Stimulated activated CD4-positive, alpha-beta T cell treated with anti-CD3 and anti-CD28 coated beads, Interleukin-15, amount 100 ng/mL, for 48 hours (primary cell): ENCODE measurements at places on chromosomes 6 and 20.

DNA sequence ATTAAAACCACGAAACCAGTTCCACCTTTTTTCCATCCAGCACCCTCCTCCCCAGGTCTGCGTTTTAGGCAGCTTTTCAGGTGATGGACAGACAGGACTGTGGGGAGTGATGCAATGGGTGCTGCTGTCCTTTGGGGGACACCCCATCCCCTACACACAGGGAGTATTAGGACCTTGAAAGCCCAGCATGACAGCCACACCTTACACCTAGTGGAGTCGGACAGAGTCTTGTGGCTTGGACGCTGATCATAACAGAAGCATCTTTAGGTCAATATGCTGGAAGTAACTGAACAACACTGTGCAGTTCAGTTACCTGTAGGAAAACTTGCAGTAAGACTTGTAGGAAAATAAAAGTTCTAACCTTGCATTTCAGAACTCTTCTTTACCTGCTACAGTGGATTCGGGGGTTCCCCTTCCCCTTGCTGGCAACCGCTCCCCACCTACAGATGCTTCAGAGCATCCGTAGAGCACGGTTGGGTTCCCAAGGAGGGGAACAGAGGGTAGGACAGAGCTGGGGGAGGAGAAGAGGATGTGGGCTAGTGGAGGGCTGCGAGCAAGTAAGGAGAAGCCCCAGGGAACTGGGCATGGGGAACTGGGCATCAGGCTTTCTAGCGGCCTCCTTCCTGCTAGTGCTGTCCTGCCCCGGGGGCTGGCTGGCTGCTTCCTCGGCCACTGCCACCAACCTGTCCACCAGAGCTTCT lies 31.7 kb downstream of the PLEKHG1 start:
- DNase-seq = no peak

GRCh38 chr20:47196091-47197081 lies 160.1 kb downstream of the ZMYND8 start:
- peak; percentile 57 for DNase-seq

- DNase-seq = no peak
Measured at GRCh38 chr6:167330750-167331149, 5.9 kb downstream of the TTLL2 start.

- no peak for DNase-seq
Measured at GRCh38 chr6:124069230-124069950, 265.7 kb downstream of the NKAIN2 start.

GRCh38 chr20:37875460-37876175 lies 27.3 kb upstream of the VSTM2L start:
- no peak for DNase-seq

DNA sequence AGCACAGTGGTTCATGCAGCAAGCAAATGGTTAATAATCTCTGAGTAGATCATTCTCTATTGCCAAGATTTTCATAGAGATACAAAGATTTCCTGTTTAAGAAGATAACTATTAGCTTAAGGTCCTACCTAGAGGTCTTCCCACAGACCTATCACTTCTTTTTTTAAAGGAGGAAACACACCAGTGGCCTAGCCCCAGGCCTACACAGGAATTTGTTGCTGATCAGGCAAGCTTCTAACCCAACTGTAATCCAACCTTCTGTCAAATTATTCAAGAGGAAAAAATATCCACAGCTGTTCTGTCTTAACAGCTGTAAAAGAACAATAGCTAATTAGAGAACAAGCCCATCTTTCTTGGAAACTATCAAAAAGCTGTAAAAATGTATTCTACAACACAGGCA lies 332.8 kb downstream of the BTBD9 start:
- DNase-seq = no peak

- no peak for DNase-seq
Measured at GRCh38 chr20:48691523-48691922, 136.3 kb downstream of the PREX1 start.

DNA sequence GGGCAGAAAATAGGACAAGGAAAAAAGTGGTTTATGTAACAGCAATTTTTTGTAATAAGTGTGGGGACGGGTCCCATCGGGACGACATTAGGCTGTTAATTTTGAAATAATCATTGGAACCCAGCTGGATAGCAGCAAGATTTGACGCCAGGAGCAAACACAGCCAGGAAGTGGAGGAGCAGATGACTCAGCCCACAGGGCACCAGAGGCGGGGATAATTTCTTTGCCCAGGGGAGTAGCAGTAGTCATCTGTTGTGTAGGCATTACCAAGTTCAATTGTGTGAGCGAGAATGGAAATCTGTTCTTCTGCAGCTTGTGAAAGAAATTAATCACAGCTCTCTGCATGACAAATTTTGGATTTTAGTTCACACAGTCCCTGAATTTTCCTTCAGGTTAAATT lies 22.6 kb upstream of the RIN2 start:
- DNase-seq = no peak

DNA sequence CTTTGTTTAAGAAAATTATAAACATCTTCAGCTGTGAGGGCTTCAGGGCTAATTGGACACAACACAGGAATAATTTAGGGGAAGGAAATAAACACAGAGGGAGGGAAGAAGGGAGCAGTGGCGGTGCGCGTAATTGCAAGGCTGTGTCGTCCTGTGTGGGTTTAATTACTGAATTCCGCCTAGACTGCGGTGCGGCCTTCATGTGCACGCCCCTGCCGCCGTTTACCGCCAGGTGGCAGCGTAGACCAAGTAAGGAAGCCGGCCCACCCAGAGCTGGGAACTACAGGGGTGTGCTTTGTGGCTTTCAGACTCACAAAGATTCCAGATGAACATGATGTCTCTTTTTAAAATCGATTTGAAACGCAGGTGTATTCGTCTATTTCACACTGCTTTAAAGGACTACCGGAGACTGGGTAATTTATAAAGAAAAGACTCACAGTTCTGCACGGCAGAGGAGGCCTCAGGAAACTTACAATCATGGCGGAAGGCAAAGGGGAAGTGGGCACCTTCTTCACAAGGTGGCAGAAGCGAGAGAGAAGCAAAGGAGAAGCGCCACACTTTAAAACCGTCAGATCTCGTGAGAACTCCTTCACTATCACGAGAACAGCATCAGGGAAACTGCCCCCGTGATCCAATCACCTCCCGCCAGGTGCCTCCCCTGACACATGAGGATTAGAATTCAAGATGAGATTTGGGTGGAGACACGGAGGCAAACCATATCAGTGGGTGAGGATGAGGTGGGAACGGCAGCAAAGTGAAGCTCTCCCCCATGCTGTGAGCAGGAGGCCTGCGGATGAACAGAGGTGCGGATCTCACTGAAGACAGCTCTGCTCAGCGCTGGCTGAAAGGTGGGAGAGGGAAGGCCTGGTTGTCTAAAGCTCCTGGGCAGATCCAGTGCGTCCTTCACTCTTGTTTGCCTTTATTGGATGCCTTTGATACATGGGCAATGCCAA lies 222.0 kb upstream of the PDE10A start:
- DNase-seq = peak; percentile 47

DNA sequence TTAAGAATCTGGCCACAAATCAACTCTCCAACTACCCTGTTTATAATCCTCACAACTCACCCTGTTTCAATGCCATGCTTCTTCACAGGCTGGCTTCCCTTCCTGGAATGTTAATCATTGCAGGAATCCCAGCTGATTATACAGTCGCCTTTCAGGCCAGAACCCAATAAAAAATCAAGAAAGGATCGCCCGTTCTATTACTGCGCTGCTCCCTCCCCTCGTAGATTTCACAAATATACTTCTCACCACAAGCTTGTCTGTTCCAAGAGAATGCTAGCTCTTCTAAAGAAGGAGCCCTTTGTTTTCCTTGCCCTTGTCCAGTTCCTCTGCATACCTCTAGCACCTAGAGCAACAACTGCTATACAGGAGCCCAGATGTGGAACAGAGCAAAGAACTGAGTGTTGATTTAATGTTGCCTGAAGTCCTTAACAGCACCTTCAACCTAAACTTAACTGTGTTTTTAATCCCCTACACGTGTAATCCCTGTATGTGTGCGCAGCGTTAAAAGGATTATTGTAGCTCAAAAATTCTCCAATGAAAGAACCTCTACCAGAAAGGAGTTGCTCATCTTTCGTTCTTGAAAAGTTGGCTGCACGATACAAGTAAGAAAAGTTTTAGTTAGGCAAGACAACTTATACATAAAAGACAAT lies 988 bp downstream of the ECHDC1 start:
- DNase-seq = no peak

GRCh38 chr6:159790149-159790955 lies at the start of gene MRPL18:
MRPL18 (plus strand) TSS chr6:159790467; CDS start chr6:159790588, 121 bp downstream.
- peak; percentile 85 for DNase-seq

- no peak for DNase-seq
Measured at GRCh38 chr6:53165293-53165692, 16.7 kb upstream of the GCM1 start.

DNA sequence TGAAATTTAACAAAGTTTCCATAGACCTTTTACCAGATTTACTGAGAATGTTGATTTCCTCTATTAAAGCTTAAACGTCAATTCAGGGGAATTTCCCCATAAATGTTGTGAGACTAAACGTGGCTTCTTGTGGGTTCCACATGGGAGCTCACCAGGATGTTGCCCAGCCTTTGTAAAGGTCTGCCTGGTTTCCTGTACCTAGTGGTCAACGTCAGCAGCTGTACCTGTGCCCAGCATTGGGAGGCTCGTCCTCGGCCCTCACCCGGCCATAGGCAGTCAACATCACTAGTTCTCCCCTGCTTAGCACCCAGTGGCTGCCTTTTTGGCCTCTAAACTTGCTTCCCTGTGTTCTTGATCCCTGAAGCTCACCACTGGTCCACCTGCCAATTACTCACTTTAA lies 22.1 kb upstream of the CD83 start:
- DNase-seq = no peak

DNA sequence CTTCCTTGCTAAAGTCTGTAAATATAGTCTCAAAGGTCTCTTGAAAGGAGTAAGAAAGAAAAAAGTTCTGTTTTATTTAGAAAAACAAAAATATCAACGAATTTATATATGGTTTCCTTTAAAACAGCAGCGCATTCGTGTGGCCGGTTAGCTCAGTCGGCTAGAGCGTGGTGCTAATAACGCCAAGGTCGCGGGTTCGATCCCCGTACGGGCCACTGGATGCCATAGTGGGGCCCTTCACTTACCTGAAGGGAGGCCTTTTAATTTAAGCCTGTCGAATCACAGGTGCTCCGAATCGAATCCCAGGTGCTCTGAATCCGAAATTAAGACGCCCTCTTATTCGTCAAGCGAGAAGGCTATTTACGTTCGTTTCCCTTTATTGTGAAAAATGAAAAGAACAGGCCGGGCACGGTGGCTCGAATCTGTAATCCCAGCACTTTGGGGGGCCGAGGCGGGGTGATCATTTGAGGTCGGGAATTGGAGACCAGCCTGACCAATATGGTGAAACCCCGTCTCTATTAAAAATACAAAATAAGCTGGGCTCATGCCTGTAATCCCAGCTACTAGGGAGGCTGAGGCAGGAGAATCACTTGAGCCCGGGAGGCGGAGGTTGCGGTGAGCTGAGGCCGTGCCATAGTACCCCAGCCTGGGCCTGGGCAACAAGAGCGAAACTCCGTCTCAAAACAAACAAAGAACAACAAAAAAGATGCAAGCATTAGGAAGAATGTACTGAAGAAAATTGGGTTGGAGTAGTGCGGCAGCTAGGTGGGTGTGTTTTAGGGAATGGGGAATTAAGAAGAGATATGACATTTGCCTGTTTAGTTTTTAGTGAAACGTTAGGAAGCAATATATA lies 195.8 kb upstream of the ZNF184 start:
- DNase-seq = peak; percentile 66

DNA sequence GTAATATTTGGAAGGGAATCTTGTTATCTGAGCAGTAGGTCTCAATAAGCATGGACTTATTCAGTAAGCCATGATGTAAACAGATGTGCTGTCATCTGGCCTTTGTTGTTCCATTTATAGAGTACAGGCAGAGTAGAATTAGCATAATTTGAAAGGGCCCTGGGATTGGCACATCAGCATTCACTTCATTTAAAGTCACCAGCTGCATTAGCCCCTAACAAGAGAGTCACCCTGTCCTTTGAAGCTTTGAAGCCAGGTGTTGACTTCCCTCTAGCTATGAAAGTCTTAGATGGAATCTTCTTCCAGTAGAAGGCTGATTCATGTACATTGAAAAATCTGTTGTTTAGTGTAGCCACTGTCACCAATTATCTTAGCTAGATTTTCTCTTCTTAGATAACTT lies 95.9 kb downstream of the ANKRD6 start:
- no peak for DNase-seq

GRCh38 chr20:34753706-34754461 lies 49.7 kb downstream of the TP53INP2 start:
- no peak for DNase-seq

DNA sequence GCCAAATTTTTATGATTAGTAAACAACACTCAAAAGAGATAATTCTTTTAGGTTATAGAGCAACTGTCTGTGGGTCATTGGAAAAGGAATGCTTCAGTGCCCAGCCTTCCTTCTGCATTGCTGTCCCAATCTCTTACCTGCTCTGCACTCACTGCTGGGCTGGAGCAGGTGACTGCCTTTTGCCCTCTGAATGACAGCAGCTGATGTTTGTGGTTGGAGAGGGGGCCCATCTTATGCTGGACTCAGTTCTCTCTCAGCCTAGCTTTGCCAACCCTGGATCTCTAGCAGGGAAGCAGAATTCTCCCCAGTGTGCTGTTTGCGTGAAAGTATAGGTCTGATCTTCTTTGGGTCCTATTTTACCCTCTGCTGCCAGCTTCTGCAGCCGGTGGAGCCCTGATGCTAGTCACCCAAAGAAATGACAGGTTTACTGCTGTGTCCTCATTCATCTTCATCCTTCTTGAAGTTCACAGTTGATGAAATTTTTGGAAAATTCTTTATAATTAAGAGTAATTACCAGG lies 193.5 kb downstream of the ARID1B start:
- DNase-seq = no peak

DNA sequence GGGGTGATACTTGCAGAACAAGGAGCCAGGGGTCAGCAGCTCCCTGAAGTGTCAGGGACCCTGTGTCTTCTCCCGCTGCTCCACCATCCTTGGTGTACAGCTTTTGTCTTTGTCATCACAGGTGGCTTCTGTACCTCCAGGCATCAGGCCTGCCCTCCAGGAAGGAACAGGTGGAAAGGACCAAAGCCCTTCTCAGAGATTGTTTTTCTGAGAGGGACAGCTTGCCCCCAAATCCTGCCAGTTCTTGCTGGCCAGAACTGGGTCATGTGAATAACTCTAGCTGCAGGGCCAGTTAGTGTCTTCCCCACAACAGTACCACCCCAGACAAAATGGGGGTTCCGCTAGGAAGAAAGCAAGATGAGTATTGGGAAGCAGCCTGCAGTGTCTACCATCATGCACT lies 31.4 kb downstream of the SNPH start:
- no peak for DNase-seq

DNA sequence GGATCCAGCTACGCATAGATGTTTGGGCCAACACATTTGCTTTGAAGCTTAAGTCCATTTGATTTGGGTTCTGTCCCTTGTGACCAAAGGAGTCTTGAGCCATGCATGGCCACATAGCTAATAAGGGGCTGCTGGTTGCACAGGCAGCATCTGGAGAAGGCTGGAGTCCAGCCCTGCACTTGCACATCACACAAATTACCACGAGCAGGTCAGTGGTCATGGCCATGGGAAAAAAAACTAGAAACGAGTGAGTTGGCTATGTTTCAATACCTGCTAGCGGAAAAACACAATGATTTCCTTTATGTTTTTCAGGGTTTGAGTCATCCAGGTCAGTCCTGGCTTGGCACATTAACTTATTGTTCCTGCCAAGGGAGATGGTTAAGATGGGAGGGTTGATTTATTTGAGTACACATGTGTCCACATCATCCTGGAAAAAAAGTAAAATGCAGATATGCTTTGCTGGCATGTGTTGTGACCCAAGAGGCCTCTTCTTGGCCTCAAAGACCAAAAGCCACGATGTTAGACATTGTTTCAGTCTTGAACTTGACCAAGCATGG lies 5.6 kb upstream of the STX16 start:
- DNase-seq = no peak

- DNase-seq = no peak
Measured at GRCh38 chr20:3730803-3731672, 1.4 kb upstream of the HSPA12B start.
